Activated gamma-delta T cell treated with Interleukin-2 at 50 U/mL for 16 hours (primary cell): ENCODE measurements at places on chromosomes 7 and 10.

DNA sequence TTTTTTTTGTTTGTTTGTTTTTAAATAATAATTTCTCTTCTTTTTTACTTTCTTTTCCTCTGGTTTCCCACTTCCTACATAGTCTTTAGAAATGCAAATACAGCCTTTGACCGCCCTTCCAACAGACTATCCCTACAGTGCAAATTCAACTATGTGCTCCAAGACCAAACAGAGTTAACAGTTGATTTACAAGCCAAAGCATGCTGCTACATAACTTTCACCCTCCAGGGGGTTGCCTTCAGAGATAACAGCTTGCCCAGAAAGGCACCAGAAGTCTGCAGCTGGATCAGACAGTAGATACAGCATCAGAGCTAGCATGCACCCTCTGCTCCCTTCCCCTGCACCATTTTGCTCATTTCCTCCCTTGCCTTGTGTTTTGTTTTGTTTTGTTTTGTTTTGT lies 539.0 kb downstream of the ZWINT start:
- DNase-seq = no peak

GRCh38 chr10:96097865-96098264 lies 32.2 kb upstream of the ZNF518A start:
- no peak for DNase-seq

DNA sequence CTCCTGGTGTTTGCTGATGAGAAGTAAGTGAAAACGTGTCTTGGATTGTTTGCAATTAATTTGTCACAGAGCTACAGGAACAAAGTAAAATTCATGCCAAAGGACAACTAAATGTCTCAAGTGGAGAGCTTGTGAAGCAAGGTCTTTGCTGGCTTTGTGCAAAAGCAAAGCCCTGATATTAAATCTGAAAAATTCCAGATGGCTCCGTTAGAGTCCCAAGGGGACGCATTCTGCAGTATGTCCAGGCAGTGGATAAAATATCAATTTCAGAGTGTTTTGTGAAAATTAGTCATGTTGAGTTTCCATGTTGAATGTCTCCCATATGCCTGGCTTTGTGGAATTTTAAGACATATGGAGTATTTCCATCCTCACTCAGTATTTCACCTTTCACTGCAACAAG lies 102.5 kb upstream of the PTN start:
- DNase-seq = no peak

DNA sequence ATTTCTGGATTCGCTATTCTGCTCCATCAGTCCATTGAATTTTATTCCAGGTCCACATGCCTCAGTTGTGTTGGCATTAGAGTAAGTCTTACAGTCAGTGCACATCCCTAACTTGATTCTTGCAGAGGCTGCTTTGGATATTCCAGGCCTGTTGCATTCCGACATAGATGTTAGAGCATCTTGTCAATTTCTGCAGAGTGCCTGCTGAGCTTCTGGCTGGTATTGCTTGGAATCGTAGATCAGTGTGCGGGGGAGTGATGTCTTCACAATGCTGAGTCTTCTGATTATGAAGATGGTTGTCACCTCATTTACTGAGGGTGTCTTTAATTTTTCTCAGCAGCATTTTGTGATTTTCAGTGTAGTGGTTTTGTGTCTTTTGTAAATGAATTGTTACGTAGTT lies 45.2 kb downstream of the INPP5A start:
- DNase-seq = no peak

DNA sequence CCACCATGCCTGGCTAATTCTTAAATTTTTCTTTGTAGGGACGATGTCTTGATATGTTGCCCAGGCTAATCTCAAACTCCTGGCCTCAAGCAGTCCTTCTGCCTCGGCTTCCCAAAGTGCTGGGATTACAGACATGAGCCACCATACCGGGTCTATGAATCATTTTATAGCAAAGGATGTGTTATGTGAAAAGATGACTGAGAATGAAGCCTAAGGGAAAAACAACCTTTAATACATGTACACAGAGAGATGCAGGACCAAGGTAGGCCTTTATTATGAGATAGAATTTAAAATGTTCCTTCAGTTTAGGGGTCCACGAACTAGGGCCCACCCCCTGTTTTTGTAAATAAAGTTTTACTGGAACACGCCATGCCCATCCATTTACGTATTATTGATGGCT lies 41.0 kb downstream of the UBE2H start:
- no peak for DNase-seq
